ENCODE measurements at places on chromosomes 7 and 10.

DNA sequence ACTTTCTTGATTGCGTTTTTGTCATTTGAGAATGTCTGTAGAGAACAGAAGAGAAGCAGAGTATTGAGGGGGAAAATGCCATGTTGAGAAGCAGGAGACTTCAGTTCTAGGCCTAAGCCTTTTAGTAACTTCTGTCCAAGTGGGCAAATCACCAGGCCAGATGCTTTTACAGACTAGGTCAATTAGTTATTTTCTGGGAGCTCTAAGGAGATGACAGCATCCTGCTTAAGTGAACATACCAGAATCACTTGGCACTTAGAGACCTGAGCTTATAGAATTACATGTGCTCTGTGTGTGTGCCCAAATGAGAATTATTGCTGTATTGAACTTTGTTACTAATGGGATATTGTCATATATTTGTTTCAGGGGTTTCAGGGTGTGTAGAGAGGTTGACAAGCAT, 24.0 kb downstream of the AGK start:
- no peak for DNase-seq

- no peak for DNase-seq
These were observed 9.0 kb upstream of the CAMK1D start for GRCh38 chr10:12340371-12340770.

- no peak for DNase-seq
These were observed 13.5 kb upstream of the STK17A start for GRCh38 chr7:43569424-43569823.

GRCh38 chr7:142587578-142588191, 161.6 kb upstream of the PRSS1 start:
- no peak for DNase-seq

- no peak for DNase-seq
These were observed 440.4 kb downstream of the KIF20B start for GRCh38 chr10:90141791-90142190.

GRCh38 chr7:100887516-100888290, 1.8 kb downstream of the UFSP1 start:
- DNase-seq: peak; percentile 66

- no peak for DNase-seq
These were observed 17.5 kb downstream of the AHR start for GRCh38 chr7:17315974-17316373.

- DNase-seq: no peak
These were observed 325.9 kb downstream of the GFRA1 start for GRCh38 chr10:115947104-115947503.

- no peak for DNase-seq
These were observed 51.6 kb downstream of the CYCS start for GRCh38 chr7:25073451-25073850.

DNA sequence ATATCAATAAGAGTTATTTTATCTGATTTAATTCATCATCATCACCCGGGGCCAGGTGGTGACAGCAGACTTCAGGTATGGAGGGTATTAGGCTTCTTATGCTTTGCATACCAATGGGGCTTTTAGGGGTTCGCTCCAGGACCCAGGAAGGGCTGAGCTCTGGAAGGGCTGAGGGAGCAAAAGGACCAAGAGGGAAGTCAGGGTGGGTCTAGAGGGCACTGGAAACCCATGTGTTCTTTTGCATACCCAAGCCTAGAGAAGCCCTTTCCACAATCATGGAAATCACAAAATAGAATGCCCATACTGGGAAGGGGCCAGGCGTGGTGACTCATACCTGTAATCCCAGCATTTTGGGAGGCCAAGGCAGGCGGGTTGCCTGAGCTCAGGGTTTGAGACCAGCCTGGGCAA, 30.9 kb upstream of the VCL start:
- DNase-seq: no peak

DNA sequence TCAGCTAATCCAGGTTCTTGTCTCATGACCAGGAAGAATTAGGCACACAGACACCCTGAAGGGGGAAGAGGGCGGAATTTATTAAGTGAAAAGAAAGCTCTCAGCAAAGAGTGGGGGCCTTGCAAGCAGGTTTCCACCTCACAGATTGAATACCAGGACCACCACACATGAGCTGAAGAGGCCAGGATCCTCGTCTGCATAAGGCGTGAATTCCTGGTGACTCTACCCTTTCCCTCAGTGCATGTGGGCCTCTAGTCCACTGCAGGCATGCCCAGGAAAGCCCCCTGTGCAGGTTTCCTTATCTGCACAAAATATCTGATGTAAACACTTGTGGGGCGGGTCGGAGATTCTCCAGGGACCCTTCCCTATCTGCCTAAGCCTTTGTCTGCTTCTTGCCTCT, 782.1 kb upstream of the LRRN3 start:
- DNase-seq: no peak

DNA sequence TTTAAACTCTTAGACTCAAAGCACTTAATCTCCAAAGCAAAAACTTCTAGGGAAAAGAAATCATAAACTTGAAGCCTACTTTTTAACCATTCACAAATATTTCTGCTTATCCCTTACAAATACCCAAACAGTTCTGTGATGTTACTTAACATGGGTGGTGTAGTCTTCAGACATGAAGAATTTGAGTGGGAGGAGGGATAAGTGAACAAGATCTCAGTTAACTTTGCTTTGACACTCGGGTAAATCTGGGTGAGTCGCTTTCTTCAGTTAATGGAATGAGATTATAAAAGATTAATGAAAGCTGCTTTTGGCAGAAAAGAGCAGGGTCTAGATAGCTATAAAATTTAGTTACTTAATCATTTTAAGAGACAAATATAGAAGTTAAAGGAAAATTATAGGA, 47.5 kb downstream of the RNF133 start:
- no peak for DNase-seq

GRCh38 chr7:49773218-49773935, at the start of gene VWC2:
Gene VWC2 (plus strand): TSS chr7:49773638. CDS start chr7:49775436, 1,798 bp downstream.
- no peak for DNase-seq

GRCh38 chr10:70405037-70405824, 1.3 kb downstream of the EIF4EBP2 start:
- peak; percentile 33 for DNase-seq

- DNase-seq: no peak
These were observed 3.6 kb downstream of the HOXA1 start for GRCh38 chr7:27091941-27092818.

DNA sequence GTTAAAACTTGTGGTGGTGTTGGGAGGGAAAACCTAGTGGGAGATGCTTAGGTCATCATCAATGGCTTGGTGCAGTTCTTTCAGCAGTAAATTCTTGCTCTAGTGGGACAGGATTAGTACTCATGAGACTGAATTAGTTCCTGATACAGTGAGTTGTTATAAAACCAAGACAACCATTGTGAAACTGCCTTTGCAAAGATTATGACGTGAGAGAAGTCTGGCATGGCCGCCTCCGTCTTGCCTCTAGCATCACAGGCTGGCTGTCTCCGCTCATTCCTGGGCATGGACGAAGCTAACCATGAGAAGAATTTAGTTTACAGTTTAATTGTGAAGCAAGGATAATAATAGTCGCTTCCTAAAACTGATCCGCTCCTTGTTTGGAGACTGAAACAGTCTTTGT, 186.4 kb downstream of the KIF20B start:
- no peak for DNase-seq

Measured in stimulated activated naive CD8-positive, alpha-beta T cell treated with anti-CD3 and anti-CD28 coated beads, Interleukin-15, Interleukin-2, amounts not matched to agents 100 U/mL and 50 U/mL, for 24 hours (primary cell).